ENCODE measurements at places on chromosomes 12 and 14.

GRCh38 chr14:78857974-78858373 lies 687.8 kb downstream of the NRXN3 start:
- DNase-seq, result no peak

DNA sequence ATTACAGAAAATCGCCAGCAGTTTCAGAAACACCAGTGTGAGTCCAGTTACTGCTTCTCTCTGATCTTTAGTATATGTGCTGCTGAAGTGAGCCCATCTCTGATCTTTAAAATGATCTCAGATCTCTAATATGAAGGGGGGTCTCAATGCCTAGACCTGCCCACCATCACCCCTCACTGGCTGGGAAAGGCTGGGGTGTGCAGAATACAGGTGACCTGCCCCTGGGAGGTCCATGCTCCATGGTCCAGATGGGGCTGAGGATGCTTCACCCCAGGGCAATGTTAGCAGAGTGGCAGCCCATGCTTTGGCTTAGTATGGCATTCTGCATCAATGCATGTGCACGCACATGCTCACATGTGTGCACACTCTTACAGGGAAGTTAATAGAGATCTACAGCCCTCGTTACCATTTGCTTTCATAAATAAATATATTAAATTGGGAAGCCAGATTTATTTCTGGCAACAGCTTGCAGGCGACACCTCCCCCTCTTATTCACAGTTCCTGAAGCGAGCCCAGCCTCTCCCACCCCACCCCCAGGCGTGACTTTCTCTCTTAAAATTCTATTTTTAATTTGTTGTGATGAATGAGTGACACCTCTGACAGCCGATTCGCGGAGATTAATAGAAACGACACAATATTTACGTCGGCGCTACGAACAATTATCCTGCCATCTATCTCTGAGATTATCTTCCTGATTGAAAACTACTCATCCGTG lies 104.7 kb upstream of the ESRRB start:
- no peak for DNase-seq

- DNase-seq, result no peak
These were observed 304.2 kb upstream of the AMIGO2 start for GRCh38 chr12:47383942-47384341.

DNA sequence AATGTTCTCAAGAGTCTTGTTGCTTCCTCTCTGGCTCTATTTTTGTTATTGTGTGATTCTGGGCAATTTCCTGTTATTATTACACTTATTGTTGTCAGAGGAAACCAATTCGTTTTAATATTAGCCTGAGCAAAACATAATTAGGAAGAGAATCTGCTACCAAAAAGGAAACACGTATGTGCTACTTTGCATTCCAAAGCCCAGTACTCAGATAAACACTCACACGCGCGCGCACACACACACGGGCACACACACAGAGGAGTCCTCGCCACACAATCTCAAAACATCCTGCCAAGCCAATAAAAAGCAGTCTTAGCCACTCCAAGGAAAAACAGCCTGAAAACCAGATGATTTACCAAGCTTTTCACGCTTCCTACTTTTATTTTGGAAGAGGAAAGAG lies 400.7 kb downstream of the NUAK1 start:
- no peak for DNase-seq

- DNase-seq, result no peak
These were observed 1330.4 kb downstream of the SLC16A7 start for GRCh38 chr12:60926256-60926655.

- DNase-seq, result no peak
These were observed 70.5 kb downstream of the TBC1D30 start for GRCh38 chr12:64894827-64895475.

- no peak for DNase-seq
These were observed 218.9 kb downstream of the ACSS3 start for GRCh38 chr12:81296556-81297305.

DNA sequence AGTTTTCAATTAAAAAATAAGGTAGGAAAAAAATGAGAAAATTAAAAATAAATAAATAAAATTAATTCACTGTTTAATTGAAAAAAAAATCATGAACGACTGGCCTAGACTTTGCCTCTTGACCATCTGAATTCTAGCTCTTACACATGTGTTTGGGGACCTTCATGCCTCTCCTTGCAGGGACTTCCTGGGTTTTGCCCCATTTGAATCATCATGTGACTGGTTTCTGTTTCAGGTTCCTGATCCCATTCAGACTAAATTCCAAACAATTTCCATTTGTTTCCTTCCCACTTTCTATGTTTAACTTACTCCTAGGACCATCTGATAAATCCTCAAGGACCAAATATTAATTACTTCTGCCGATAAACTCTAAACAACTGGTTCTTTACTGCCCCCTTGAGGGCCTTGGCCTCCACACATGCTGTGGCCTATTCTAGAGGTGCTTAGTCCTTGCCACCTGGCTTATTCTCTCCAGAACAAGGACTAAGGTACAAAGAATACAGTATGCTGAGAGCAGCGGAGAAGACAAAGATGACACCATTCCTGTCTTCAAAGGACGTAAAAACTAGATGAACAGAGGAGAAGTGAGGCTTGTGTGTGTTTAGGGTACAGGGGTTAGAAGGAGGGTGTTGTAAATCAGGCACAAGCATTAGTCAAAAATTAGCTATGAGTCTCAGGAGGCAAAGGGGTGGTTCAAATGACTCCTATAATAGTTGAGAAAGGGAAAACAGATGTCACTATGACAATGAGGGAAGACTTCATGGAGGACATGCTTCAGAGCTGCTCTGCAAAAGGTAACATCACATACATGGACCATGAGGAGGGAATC lies 125.8 kb upstream of the AVPR1A start:
- no peak for DNase-seq

DNA sequence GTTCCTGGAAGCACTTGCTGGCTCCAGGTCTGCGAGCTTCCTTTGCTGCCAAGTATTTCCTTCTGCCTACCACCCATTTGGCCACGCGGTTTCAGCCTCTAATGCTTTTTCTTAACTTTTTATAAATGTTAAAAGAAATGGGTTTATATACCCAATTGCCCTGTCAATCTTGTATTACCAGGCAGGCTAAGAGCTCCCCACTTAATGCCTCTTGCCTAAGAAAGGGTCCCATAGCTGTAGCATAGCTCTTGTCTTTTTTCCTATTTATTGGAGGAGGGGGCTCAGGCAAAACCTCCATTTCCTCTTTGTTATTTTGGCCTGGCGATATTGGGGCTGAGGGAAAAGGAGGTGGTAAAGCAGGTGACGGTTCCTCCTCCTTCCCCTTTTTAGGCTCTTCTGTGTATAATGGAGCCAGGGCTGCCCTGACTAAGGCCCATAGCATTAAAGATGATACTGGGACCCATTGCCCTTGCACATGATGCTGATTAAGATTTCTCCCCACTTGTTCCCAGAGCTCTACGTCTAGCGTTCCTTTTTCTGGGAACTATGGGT lies 21.6 kb upstream of the BLTP3B start:
- DNase-seq, result no peak
